ENCODE measurements at places on chromosomes 4 and X. TPM values are rescaled to one million over a fixed set of nuclear protein-coding genes. Genes with fewer than 3 reads are reported as not detected.

Gene ARX
- total RNA-seq, result not detected

Gene RGN
- total RNA-seq, result 4.7 TPM

Gene ADH6
- total RNA-seq, result not detected

Gene CSAG1
- total RNA-seq, result not detected

- H3K4me1 ChIP-seq, result peaks cover 35% of the 10 kb centered on the region
- no peaks in the 10 kb centered on the region for H3K36me3 ChIP-seq
- DNase-seq, result no peak
- no peak overlapping the region for H3K27ac ChIP-seq
- no peaks in the 10 kb centered on the region for H3K27me3 ChIP-seq
These were observed 3.8 kb downstream of the HSD17B11 start for GRCh38 chr4:87387237-87387636.

- no peaks in the 10 kb centered on the region for H3K27me3 ChIP-seq
- no peak for DNase-seq
- H3K4me3 ChIP-seq, result no peak overlapping the region
- H3K4me1 ChIP-seq, result no peaks in the 10 kb centered on the region
- no peaks in the 10 kb centered on the region for H3K36me3 ChIP-seq
These were observed 2062.4 kb downstream of the ARAP2 start for GRCh38 chr4:34181891-34182290.

DNA sequence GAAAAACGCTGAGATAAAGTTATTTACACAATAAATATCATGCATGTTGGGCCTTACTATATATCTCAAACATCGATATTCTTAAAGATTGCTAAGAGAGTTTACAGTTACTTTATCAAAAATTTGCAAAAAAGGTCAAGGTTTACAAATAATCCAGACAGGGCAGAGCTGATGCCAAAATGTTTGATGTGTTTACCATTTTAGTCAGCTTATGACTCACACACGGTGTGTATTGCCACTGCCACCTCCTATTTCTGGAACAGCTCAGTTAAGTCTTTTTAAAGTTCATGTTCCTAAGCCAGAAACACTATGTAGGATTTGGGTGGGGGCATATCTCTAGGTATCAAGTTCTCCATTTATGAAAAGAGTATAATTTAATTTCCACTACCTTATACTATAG, 580.6 kb downstream of the INPP4B start:
- H3K4me1 ChIP-seq, result peaks cover 14% of the 10 kb centered on the region
- H3K4me3 ChIP-seq, result no peak overlapping the region
- DNase-seq, result no peak
- no peaks in the 10 kb centered on the region for H3K27me3 ChIP-seq

GRCh38 chr4:31088600-31089230, 368.5 kb downstream of the PCDH7 start:
- no peak overlapping the region for H3K4me3 ChIP-seq
- no peak for DNase-seq
- no peaks in the 10 kb centered on the region for H3K36me3 ChIP-seq
- H3K27ac ChIP-seq, result no peak overlapping the region
- no peaks in the 10 kb centered on the region for H3K27me3 ChIP-seq

GRCh38 chrX:91434351-91435168, at the start of gene PABPC5:
Gene PABPC5 (plus strand): TSS chrX:91434839. CDS start chrX:91435578, 739 bp downstream.
- no peaks in the 10 kb centered on the region for H3K36me3 ChIP-seq
- no peaks in the 10 kb centered on the region for H3K27me3 ChIP-seq
- no peaks in the 10 kb centered on the region for H3K4me1 ChIP-seq
- H3K4me3 ChIP-seq, result peak within 1 kb of the TSS; percentile 51

GRCh38 chr4:105166066-105166465, 19.4 kb downstream of the TET2 start:
- H3K27ac ChIP-seq, result no peak overlapping the region
- H3K4me3 ChIP-seq, result no peak overlapping the region
- peaks cover 15% of the 10 kb centered on the region for H3K4me1 ChIP-seq
- no peaks in the 10 kb centered on the region for H3K36me3 ChIP-seq
- no peaks in the 10 kb centered on the region for H3K27me3 ChIP-seq
- DNase-seq, result no peak

GRCh38 chr4:34720571-34720970, 1523.7 kb downstream of the ARAP2 start:
- H3K27me3 ChIP-seq, result no peaks in the 10 kb centered on the region
- no peak overlapping the region for H3K27ac ChIP-seq

DNA sequence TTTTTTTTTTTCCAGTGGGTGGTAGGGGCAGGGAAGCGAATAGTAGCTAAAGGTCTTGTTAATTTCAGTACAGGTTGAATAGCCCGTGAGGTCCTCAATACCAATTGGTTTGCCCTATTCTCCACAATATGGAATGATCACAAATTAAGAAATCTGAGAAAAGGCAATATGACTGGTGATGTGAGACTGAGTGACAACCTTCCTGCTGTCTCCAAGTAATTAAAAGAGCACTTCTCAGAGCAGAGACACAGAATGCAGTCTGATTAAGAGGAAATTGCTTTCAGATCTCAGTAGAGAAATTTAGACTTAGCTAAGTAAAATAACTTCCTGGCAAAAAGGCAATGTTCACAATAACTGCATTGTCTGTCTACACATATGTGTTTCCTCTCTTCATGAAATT, 23.0 kb downstream of the GPR174 start:
- H3K27me3 ChIP-seq, result no peaks in the 10 kb centered on the region
- H3K4me1 ChIP-seq, result no peaks in the 10 kb centered on the region

GRCh38 chr4:128868758-128869157, 59.3 kb downstream of the JADE1 start:
- peaks cover 41% of the 10 kb centered on the region for H3K36me3 ChIP-seq
- no peaks in the 10 kb centered on the region for H3K4me1 ChIP-seq
- no peak overlapping the region for H3K4me3 ChIP-seq
- no peak for DNase-seq
- no peaks in the 10 kb centered on the region for H3K27me3 ChIP-seq
- H3K27ac ChIP-seq, result no peak overlapping the region

- peak overlapping the region; percentile 69 for H3K4me3 ChIP-seq
- peak overlapping the region; percentile 89 for H3K27ac ChIP-seq
- no peaks in the 10 kb centered on the region for H3K27me3 ChIP-seq
- peak; percentile 86 for DNase-seq
These were observed 3.2 kb downstream of the EFNB1 start for GRCh38 chrX:68832101-68832416.

- no peak overlapping the region for H3K4me3 ChIP-seq
- no peaks in the 10 kb centered on the region for H3K4me1 ChIP-seq
- no peaks in the 10 kb centered on the region for H3K27me3 ChIP-seq
- H3K36me3 ChIP-seq, result no peaks in the 10 kb centered on the region
- DNase-seq, result no peak
These were observed 8.2 kb downstream of the FHIP1A start for GRCh38 chr4:151417164-151417571.

DNA sequence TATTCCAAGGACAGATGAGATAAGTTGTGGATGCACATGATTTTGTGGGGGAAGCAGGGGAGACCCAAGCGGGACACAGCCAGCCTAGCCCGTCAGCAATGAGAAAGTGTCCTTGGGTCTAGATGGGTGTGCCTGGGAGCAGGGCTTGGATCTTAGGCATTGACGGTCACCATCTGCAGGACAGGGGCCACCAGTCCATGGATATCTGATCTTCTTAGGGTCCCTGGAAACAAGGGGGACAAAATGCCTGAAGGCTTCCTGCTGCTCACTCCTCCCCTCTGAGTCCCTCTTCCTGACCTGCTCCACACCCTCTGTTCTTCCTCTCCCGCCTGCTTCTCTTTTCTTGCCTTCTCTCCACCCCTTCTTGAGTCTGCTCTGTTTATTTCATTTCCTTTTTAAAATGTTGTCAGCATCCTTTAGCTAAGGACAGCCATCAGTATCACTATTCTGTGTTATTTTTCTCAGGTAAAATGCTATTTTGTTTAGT, 298.4 kb downstream of the RAPGEF2 start:
- no peak for DNase-seq
- no peak overlapping the region for H3K27ac ChIP-seq
- H3K4me1 ChIP-seq, result peaks cover 15% of the 10 kb centered on the region
- H3K36me3 ChIP-seq, result no peaks in the 10 kb centered on the region
- H3K4me3 ChIP-seq, result no peak overlapping the region

- no peaks in the 10 kb centered on the region for H3K36me3 ChIP-seq
- no peak for DNase-seq
- H3K4me3 ChIP-seq, result peak overlapping the region; percentile 89
- peak overlapping the region; percentile 95 for H3K27ac ChIP-seq
- H3K27me3 ChIP-seq, result no peaks in the 10 kb centered on the region
These were observed 809 bp upstream of the H2AZ1 start for GRCh38 chr4:99950913-99951254.

GRCh38 chrX:148047200-148047599, 66.1 kb downstream of the FMR1NB start:
- H3K4me1 ChIP-seq, result no peaks in the 10 kb centered on the region
- no peak overlapping the region for H3K4me3 ChIP-seq
- DNase-seq, result no peak
- H3K27me3 ChIP-seq, result no peaks in the 10 kb centered on the region
- no peaks in the 10 kb centered on the region for H3K36me3 ChIP-seq
- no peak overlapping the region for H3K27ac ChIP-seq

DNA sequence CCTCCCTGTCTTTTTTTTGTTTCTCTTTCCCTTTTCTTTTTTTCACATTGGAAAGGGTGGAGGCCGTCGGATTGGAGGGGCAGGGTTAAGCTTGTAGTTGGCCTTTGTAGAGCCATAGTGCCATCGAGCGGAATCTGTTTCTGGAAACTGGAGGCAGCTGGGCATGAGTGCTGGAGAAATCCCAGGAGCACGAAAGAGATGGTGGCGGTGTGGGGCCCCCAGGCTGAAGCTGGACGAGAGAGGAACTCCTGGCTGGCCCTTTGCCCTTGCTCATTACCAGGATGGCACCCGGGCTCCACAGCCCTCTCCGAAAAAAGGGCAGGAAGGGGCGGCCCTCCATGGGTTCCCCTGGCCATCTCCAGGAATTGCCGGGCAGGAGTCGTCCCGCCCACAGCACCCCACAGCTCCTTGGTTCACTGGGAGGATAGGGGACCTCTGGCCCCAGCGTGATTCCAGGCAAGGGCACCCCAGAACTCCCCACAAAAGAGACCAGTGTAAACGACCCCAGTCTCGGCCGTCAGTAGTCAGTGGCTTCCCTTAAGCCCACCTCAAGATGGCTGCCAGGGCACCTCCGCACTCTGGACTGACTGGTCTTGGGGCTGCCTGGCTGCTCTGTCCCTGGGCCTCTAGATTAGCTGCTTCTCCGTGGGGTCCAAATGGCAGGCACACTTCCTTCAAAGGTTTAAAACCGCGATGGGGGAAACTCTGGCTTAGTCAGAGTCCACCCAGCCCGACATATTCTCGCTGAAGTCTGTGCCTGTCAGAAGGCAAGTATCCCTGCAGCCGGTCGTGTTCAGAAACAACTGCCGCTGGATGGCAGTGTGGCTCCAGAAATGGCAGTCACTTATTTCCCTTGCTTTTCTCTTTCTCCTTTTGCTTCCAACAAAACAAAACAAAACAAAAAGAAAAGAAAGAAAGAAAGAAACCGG, 74.1 kb downstream of the NBDY start:
- H3K4me3 ChIP-seq, result peak overlapping the region; percentile 54
- peak overlapping the region; percentile 83 for H3K27ac ChIP-seq
- no peaks in the 10 kb centered on the region for H3K27me3 ChIP-seq

DNA sequence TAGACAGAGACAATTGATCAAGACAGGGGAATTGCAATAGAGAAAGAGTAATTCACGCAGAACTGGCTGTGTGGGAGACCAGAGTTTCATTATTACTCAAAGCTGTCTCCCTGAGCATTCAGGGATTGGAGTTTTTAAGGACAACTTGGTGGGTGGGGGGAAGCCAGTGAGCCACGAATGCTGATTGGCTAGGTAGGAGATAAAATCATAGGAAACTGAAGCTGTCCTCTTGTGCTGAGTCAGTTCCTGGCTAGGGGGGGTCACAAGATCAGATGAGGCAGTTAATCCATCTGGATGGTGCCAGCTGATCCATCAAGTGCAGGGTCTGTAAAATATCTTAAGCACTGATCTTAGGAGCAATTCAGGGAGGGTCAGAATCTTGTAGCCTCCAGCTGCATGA, 358.6 kb downstream of the GPM6A start:
- no peak overlapping the region for H3K4me3 ChIP-seq
- no peak overlapping the region for H3K27ac ChIP-seq
- no peaks in the 10 kb centered on the region for H3K4me1 ChIP-seq
- H3K27me3 ChIP-seq, result no peaks in the 10 kb centered on the region

DNA sequence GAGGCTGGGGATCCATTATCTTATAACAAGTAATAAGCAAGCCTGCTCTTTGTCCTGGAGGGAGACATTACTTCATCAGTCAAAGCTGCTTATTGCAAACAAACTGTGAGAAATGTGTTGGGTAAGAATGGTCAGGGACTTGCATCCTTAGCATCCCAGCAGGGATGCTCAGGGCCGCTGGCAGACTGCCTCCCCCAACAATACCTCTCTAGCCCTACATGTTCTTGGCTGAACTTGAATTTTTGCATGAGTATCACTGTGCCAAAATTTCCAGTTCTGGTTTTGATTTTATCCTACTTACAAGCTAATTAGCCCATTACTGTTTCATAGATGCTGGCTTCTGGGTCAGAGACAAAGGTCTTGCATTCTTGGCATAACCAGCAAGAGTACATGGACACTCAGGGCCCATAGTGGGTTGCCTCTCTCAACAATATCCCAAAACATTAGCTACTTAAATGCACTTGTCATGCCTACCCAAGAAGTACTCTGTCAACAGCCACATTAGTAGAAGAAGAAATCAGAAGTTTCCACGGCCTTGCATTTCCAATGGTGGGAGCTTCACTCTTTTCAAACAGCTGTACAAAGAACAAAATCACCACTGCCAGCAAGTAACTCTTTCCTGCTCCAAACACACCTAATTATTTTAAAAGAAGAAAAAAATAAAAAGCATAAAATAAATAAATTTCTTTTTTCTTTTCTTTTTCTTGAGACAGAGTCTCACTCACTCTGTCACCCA, 41.9 kb upstream of the NEUROG2 start:
- no peak overlapping the region for H3K27ac ChIP-seq
- H3K4me1 ChIP-seq, result no peaks in the 10 kb centered on the region
- no peaks in the 10 kb centered on the region for H3K36me3 ChIP-seq
- H3K27me3 ChIP-seq, result no peaks in the 10 kb centered on the region
- no peak overlapping the region for H3K4me3 ChIP-seq

DNA sequence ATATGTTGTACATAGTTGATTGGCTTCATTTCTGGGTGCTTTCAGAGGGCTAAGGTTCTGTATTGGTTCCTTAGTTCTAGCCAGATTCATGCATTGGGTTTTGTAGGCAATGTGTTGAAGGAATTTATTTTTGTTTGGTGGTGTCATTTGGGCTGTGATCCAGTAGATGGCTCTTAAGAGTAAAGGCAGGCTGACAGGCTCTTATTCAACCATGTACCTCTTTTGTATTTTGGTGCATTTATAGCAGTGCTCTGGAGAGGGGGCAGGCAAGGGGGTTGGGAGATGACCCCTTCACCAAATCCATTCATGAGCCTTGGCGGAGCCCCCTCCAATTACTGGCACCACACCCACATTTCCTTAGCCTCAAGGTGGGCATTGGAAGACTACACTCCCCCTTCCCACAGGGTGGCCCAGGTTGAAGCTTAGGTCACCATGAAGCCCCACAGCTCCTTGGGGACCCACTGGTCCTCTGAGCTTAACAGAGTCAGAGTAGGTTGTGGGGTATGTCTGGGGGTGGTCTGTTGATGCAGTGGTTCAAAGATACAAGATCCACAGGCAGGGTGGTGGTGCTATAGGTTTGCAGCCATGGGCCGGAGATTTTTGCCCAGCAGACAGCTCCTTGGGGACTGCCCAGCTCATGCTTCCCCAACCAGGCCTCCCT, 143.0 kb upstream of the GNPDA2 start:
- H3K27me3 ChIP-seq, result no peaks in the 10 kb centered on the region
- no peak overlapping the region for H3K4me3 ChIP-seq
- H3K36me3 ChIP-seq, result no peaks in the 10 kb centered on the region
- no peak overlapping the region for H3K27ac ChIP-seq

Data from vagina (tissue), 2 donors.